ENCODE measurements at places on chromosomes 13 and 19. TPM values are rescaled to one million over a fixed set of nuclear protein-coding genes. Genes with fewer than 3 reads are reported as not detected.

- no peak for DNase-seq
Measured at GRCh38 chr19:20067943-20068342, 9.9 kb upstream of the ZNF90 start.

The RTBDN gene
- not detected for total RNA-seq

The TMEM91 gene
- total RNA-seq: 2.9 TPM

The TLE6 gene
- total RNA-seq: 0.83 TPM

DNA sequence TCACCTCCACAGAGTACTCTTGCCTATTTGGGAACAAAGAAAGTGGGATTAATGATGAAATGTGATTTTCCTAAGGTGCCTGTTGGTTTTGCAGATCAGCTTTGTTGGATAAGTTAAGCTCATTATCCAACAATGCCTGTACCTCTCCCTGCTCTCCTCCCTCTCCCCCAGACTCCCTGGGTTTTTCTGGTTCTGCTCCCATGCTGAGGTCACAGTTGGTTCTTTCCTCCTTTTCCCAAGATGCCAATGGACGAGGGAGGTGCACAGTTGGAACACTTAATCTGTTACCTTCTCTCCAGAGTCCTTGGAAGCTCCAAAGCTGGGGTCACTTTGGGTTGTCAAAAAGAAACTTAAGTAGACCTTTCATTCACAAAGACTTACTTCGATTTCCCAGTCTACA, 1.6 kb downstream of the OXGR1 start:
- no peak for DNase-seq

GRCh38 chr13:45696610-45697226, 5.4 kb upstream of the CBY2 start:
- no peak for DNase-seq

DNA sequence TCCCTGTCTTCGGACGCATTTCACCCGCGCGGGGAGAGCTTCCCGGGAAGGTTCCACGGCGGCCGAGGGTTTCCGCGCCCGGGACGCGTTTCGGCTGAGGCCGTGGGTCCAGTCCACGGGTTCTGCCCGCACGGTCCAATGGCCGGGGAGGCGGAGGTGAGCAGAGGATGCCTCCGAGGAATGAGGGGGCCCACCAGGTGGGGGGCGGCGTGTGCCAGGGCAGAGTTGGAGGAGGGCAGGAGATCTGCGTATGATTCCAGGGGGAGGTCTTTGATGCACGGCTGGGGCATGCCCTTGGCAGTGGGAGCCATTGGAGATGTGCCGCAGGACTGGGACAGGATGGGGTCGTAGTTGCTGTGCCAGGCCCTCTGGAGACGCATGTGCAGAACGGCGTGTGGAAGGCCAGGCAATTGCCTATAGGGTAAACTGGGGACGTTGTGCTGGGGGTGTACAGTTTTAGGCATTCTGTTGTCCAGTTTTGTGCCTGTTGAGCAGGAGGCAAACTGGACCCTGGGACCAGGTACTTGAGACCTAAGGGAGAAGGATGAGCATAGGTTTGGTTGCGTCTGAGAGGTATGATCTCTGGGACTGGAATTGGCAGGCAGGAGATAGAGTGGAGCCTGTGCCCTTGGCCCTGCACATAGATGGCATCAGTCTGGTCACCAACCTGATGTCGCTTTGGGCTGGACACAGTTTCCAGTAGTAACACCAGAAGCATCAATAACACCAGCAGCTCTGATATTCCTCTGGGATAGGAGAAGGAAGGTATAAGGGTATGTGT, 751 bp downstream of the ZNF584 start:
- DNase-seq: no peak

DNA sequence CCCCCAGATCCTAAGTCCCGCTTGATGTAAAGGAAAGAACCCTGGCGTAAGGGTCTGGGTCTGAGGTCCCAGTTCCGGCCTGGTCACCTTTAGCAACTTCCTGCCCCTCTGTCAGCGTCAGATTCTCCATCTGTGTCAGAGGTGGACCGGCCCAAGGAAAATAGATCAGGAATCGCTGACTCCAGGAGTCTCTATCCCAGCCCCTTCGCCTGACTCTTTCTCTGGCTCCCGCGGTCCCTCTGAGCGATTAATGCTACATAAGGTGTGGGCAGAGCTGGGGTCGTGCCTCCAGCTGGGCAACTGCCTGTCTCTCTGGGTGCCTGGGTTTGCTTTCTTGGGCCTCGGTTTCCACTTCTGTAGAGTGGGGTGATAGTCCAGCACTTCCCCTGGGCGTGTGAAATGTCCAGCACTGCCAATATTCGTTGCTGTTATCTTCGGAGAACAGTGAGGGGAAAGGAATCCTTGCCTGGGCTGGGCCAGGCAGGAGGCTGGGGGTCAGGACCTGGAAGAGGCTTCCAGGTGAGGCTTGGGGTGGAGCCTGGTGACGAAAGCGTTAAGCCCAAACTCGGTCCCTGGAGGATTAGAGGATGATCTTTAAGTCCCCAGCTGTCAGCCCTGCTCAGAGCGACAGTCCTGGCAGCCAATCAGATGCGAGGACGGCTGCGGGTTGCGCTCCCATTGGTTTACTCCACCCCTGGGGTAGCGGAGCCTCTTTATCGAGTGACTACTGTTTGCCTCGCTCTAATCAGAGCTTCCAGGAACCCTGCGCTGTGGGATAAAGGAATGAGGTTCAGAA, 767 bp downstream of the ABCA7 start:
- DNase-seq: peak; percentile 90

- DNase-seq: no peak
Measured at GRCh38 chr19:41702171-41702651, 6.2 kb upstream of the CEACAM5 start.

GRCh38 chr19:1685046-1685445, 32.6 kb upstream of the TCF3 start:
- no peak for DNase-seq

DNA sequence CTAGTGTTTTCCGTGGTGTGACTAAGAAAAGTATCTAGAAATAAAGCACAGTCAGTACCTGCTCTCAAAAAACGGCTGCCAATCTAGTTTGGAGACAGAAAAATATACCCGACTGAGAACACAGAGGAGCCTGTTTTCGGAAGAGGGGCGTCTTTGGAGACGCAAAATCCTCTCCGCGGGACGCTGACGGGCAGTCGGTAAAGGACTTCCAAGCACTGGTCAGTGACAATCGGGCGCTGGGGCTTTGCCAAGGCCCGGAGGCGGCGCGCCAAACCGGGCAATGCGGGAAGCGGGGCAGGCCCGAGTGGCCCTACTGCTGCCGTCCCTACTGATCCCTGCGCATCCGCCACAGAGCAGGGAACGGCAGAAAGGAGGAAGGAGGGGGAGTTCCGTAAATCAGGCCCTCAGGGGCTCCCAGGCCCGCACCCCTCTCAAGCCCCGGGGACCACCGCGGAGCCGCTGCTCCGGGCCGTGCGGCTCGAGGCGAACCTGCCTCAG, 588 bp upstream of the DPY19L3 start:
- DNase-seq: no peak

The KCNRG gene
- total RNA-seq: 0.34 TPM

DNA sequence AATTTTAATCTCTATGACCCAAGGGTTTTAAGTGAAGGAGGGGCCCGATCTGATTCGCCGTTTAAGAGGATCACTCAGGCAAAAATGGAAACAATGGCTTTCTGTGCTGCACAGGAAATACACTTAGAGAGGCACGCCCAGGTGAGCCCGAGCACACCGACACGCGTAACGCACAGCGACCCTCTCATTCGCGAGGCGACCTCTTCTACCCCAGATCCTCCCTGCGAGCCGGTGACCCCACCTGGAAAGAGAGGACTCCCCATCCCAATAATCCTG, 216 bp downstream of the SH2D3A start:
- DNase-seq: no peak

- no peak for DNase-seq
Measured at GRCh38 chr19:34645551-34645950, 31.4 kb downstream of the SCGB2B2 start.

The FFAR1 gene
- total RNA-seq: 0.18 TPM
